ENCODE measurements at places on chromosomes 12 and 14. TPM values are rescaled to one million over a fixed set of nuclear protein-coding genes. Genes with fewer than 3 reads are reported as not detected.

DNA sequence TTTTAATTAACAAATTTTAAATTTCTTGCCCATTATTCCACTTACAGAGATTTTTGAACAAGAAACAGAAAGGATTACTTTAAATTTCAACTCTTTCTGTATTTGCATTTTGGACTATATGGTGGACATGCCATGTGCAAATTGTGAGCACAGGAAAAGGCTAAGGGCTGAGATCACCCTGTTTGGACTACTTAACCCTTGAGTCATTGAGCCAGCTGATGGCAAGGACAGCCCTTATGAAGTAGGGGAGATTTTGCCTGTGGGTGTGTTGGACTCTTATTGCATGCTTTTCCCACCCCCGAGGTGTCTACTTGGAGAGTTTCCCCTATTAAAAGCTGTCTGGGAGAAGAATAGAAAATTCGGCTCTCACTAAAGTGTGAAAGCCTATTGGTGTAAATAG is 17.2 kb downstream of the DERA start:
- H3K27ac ChIP-seq, result no peak overlapping the region
- DNase-seq, result no peak
- H3K4me1 ChIP-seq, result peaks cover 6% of the 10 kb centered on the region
- no peak overlapping the region for H3K4me3 ChIP-seq

DNA sequence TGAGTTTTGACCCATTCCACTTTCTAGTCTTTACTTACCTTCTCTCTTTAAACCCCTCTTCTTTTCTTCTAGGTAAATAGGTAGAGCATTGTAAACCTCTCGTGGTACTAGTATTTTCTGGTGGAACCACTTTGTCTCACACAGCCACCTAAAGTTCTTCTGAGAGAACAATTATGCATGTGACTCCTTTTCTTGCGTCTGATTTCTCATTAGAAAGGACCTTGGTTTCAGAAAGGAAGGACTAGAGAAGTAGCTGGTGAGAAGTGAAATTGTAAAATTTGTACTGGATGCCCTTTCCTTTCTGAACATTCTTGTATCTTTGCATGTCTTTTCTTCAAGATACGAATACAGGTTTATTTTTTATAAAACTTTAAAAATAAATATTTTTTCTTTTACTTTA is 99.0 kb downstream of the NUBPL start:
- no peaks in the 10 kb centered on the region for H3K4me1 ChIP-seq
- no peaks in the 10 kb centered on the region for H3K36me3 ChIP-seq
- no peak overlapping the region for H3K27ac ChIP-seq
- H3K4me3 ChIP-seq, result no peak overlapping the region
- DNase-seq, result no peak

- H3K4me3 ChIP-seq, result no peak overlapping the region
- H3K36me3 ChIP-seq, result no peaks in the 10 kb centered on the region
- H3K27ac ChIP-seq, result no peak overlapping the region
- peak; percentile 84 for DNase-seq
- H3K4me1 ChIP-seq, result no peaks in the 10 kb centered on the region
Observed at GRCh38 chr14:68862954-68863594, 70.2 kb upstream of the ZFP36L1 start.

DNA sequence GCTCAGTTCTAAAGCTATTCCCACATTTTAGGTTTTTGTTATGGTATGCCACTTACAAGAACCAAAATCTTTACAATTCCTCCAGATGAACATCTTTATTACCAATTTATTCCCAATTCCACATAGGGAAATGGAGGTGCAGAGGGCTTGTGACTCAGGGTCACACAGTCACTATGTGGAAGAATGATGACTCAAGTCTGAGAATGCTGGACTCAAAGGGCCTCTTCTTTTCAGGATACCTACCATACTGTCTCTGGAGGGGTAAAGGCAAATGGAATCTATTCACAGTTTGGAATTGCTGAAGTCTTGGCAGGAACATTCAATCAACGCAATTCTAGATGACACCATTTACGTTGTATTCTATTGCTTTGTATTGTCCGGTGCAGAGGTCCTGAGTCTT is 48.2 kb upstream of the MANSC4 start:
- no peak for DNase-seq
- peaks cover 4% of the 10 kb centered on the region for H3K27me3 ChIP-seq

- no peaks in the 10 kb centered on the region for H3K27me3 ChIP-seq
- no peak overlapping the region for H3K27ac ChIP-seq
- H3K36me3 ChIP-seq, result no peaks in the 10 kb centered on the region
- no peak overlapping the region for H3K4me3 ChIP-seq
Observed at GRCh38 chr12:102427543-102427941, 52.8 kb downstream of the IGF1 start.

- no peak overlapping the region for H3K4me3 ChIP-seq
- no peaks in the 10 kb centered on the region for H3K36me3 ChIP-seq
- no peaks in the 10 kb centered on the region for H3K27me3 ChIP-seq
- DNase-seq, result no peak
- no peak overlapping the region for H3K27ac ChIP-seq
- H3K4me1 ChIP-seq, result no peaks in the 10 kb centered on the region
Observed at GRCh38 chr12:118827047-118827446, 154.3 kb upstream of the SRRM4 start.

DNA sequence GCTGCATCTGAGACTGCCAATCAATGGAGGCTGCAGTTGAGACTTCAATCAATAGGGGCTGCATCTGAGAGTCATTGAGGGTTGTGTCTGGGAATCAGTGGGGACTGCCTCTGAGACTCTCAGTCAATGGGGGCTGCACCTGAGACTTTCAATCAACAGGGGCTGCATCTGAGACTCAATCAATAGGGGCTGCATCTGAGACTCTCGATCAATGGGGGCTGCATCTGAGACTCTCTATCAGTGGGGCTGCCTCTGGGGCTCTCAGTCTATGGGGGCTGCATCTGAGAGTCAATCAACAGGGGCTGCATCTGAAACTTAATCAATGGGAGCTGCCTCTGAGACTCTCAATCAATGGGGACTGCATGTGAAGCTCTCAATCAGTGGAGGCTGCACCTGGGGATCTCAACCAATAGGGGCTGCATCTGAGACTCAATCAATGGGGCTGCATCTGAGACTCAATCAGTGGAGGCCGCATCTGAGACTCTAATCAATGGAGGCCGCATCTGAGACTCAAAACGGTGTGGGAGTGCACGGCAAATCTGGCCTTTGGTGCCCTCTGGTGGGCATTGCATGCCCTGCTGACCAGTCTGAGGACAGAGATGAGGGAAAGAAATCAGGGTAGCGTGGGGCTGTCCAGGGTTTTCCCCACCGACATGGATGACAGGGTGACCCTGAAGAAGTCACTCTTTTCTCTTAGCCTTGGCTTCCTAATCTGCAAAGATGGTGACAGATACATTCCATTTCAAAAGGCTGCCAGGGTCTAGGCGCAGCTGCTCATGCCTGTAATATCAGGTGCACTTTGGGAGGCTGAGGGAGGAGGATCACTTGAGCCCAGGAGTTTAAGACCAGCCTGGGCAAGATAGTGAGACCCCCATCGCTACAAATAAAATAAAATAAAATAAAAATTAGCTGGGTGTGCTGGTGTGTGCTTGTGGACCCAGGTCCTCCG is 41.3 kb upstream of the EIF5 start:
- H3K4me3 ChIP-seq, result no peak overlapping the region
- H3K27me3 ChIP-seq, result peaks cover 14% of the 10 kb centered on the region
- H3K36me3 ChIP-seq, result no peaks in the 10 kb centered on the region
- H3K27ac ChIP-seq, result no peak overlapping the region
- peak; percentile 90 for DNase-seq

DNA sequence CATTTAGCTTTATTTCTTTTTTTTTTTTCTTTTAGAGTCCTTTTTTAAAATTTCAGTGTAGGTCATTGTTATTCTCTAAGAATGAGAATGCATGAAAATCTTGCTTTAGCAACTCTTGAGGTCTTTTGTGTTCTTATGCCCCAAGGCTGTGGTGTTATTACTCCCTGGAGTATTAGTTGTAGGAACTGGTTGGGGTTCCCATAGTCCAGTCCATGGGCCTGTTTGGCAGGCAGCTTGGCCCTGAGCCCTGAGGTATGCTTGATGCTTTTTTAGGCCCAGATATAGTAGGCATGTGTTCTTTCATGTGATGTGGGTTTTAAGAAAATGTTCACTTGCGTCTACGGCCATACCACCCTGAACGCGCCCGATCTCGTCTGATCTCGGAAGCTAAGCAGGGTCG is 1.6 kb downstream of the FAM234B start:
- no peak for DNase-seq
- peaks cover 15% of the 10 kb centered on the region for H3K4me1 ChIP-seq

Gene PRIMA1
- polyA plus RNA-seq, result 0.24 TPM

Gene PSMB5
- polyA plus RNA-seq, result 60.9 TPM

Measured in spleen (tissue), 13 donors.